Activated naive CD8-positive, alpha-beta T cell treated with anti-CD3 and anti-CD28 coated beads, Interleukin-2, amount 10 ng/mL, durations not matched to agents 7 days and 5 days (primary cell): ENCODE measurements at places on chromosomes 1 and 21. TPM values are rescaled to one million over a fixed set of nuclear protein-coding genes. Genes with fewer than 3 reads are reported as not detected.

DNA sequence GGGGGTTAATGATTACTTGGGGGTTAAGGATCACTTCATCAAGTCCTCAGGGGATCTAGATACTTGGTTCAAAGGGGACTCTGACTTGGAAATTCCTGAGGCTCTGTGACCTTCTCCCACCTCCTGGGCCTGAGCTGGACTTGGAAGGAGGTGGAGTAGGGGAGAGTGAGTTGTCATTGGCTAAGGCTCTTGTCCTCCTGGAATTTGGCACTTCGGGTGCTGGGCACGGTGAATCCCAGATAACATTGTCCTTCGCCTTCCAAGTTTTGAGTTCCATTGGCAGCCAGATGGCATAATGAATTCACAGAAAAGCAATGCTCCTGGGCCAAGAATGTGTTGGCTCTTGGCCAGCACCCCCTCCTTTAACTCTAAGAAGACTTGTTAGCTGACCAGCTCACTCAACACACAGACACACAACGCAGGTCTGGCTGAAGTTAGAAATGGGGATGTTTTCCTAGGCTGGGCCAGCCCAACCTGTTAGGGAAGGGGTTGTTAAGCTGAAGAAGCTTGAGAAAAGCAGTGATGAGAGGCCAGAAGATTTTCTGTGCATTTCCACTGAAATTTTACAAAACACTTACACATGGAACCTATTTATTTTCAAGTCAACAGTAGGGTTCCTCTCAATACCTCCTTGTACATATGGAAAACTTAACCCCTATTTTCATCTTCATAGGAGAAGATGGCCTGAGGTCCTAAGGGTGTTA lies 29.7 kb downstream of the SLC26A9 start:
- DNase-seq, result no peak

DNA sequence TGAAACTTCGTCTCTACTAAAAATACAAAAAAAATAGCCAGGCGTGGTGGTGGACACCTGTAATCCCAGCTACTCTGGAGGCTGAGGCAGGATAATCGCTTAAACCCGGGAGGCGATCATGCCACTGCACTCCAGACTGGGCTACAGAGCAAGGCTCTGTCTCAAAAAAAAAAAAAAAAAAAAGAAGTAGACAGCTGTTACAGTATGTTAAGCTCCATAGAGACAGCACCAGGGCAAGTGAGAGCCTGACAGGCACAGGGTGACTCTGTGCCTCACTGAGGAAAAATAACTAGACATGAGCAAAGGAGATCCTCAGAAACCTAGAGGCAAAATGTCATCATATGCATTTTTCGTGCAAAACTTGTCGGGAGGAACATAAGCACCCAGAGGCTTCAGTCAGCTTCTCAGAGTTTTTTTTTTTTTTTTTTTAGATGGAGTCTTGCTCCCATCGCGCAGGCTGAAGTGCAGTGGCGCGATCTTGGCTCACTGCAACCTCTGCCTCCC lies 9.0 kb upstream of the PRDX1 start:
- DNase-seq, result no peak

GRCh38 chr1:153546371-153546770 lies 765 bp upstream of the S100A4 start:
- DNase-seq, result no peak

Gene MTR
- 62.7 TPM for total RNA-seq
